NCI-H2081 (cell line): ENCODE measurements at places on chromosomes 3 and 15.

DNA sequence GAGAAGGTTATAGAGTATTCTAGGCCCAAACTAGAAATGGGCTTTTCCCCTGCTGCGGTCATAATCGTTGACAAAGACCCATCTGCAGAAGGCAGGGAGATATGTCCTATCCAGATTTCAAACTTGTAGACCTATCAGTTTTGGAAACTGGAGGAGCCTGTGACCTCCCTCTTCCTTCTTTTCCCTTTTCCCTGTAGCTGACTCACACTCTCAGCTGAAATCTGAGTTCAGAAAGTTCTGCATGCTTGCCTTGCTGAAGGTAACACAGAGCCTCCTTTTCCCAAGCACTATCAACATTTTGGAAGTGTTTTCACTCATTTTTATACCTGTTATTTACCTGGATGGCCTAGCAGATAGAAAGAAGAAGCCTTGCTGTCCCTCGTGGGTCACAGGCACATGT, 59.1 kb upstream of the PSMD6 start:
- no peak for DNase-seq

GRCh38 chr3:4938281-4938982, 40.8 kb upstream of the BHLHE40 start:
- DNase-seq: no peak

DNA sequence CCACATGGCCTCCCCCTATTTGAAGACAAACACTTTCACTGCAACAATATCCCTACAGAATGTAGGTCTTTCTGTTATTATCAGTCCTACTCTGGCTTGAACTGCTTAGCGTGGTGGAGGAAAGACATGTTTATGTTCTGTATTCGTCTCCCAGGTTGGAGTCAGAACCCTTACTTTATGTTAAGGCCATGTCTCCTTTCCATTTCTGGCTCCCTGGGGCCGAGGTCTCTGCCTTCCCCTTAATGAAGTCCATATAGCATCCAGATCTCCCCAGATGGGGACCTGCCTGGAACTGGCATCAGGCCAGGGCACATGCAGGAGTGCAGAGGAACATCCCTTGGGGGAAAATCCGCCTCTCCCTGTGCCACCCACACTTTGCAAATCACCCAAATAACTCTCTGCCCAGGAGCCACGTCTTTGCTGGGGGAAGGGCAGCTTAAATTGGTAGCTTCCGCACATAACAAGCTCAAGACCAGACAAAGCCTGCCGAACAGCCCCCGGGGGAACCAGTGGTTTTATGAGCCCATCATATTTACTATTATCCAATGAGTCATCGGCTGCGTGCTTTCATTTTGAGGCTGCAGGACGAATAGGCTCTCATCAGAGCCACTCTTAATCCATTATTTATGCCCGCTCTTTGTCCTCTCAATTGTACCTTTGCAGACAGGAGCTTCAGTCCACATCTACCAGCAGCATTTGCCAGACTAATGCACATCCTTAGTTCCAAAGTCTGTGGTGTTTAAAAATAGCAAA, 237.0 kb downstream of the UACA start:
- peak; percentile 96 for DNase-seq

GRCh38 chr3:44482721-44483120, 5.3 kb upstream of the ZNF445 start:
- no peak for DNase-seq

- no peak for DNase-seq
Measured at GRCh38 chr15:80550908-80551260, 144.2 kb upstream of the ABHD17C start.

GRCh38 chr3:56003129-56003528, 465.1 kb downstream of the ERC2 start:
- no peak for DNase-seq

DNA sequence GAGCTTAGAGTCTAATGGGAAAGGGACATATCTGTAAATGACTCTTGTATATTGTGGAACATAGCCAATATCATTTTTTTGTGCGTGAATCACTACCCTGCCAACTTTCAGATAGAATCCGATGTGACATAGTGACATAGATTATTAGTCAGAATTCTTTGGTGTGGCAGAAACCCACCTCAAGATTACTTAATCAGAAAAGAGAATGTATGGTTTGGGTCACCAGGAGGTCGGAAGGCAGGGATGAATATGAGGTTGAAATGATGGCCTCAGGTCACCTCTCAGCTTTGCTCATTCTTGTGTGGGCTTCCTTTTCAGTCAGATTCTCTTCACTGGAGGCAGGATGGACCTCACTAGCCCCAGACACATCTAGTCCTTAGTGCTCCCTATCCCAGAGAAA, 41.4 kb downstream of the SNAPC5 start:
- DNase-seq: no peak

GRCh38 chr3:82087958-82088357, 326.5 kb upstream of the GBE1 start:
- DNase-seq: no peak

- DNase-seq: no peak
Measured at GRCh38 chr3:42094691-42095391, 3.7 kb downstream of the TRAK1 start.
